MCF 10A (cell line): ENCODE measurements at places on chromosomes 3 and 15.

- DNase-seq, result no peak
These were observed 22.8 kb downstream of the EHD4 start for GRCh38 chr15:41949401-41950126.

- peak; percentile 13 for DNase-seq
These were observed 266.3 kb downstream of the RPLP1 start for GRCh38 chr15:69718916-69719315.

DNA sequence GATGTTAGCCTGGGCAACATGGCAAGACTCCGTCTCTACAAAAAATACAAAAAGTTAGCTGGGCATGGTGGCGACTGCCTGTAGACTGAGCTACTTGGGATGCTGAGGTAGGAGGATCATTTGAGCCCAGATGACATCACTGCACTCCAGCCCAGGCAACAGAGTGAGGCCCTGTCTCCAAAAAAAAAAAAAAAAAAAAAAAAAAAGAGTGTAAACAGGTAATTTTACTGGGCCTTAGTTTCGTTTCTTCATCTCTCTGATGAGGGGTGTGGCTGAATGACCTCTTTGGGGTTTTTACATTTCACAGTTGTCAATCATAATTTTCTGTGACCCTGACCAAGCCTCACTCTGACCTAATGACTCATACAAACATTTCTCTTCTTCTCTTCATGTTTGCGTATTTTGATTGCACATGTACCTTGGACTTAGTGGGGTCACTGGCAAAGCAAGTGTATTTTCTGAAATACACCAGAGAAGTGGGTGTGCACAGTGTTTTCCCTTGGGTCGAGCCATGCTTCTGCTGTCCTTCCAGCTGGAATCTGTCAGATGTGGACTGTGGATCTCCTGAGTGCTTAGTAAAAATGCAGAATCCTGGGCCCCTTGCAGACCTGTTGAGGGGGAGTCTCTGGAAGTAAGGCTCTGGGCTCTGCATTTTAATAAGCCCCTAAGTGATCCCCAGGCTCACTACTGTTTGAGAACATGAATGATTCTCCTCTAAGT lies 140.5 kb downstream of the FNDC3B start:
- peak; percentile 37 for DNase-seq

DNA sequence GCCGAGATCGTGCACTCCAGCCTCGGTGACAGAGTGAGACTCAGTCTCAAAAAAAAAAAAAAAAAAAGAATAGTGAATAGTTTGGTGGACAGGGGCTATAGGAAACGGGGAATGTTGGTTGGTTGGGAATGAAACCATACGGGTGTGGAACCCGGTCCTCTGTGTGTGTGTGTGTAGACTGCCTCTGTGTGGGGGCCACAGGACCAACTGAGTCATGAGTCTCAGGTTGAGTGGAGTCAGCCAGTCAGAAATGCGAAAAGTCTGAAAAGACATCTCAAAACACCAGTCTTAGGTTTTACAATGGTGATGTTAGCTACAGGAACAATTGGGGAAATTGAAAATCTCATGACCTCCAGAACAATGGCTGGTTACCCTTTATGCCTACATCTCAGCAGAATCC lies 44.5 kb downstream of the ZDHHC19 start:
- no peak for DNase-seq

DNA sequence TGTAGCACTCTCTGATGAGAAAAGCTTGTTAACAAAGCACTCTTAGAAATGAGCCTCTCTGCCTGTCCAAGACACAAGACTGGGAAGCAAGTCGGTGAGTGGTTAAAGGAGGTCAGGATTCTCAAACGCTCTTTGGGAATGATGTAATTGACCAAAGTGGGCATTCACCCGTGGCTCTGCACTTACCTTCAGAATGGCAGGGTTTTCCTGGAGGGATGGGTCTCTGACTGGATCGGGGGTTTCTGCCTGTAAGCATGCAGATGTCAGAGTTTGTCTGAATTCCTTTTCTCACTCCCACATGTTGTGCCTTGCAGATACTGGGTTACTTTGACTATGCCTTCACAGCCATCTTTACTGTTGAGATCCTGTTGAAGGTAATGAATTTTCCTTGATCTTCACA lies 106.3 kb downstream of the CHDH start:
- no peak for DNase-seq

GRCh38 chr3:143837076-143837475 lies 11.2 kb downstream of the SLC9A9 start:
- DNase-seq, result no peak

DNA sequence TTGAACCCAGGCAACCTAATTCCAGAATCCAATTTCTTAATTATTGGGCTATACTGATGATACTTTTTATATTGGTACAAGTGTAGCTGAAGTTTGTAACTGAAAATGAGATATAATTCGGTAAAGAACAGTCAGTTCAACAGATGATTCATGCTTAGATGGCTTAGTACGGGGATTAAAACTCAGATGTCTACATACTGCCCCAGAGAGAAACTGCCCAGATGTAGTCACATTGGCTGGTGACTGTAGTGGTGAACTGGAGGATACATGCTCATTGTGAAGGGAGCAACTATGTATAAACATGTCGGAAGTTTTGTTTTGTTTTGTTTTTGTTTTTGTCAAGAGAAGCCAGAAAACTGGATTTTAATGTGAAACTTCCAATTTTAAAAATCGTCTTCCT lies 179.6 kb downstream of the ADAMTSL3 start:
- DNase-seq, result no peak

DNA sequence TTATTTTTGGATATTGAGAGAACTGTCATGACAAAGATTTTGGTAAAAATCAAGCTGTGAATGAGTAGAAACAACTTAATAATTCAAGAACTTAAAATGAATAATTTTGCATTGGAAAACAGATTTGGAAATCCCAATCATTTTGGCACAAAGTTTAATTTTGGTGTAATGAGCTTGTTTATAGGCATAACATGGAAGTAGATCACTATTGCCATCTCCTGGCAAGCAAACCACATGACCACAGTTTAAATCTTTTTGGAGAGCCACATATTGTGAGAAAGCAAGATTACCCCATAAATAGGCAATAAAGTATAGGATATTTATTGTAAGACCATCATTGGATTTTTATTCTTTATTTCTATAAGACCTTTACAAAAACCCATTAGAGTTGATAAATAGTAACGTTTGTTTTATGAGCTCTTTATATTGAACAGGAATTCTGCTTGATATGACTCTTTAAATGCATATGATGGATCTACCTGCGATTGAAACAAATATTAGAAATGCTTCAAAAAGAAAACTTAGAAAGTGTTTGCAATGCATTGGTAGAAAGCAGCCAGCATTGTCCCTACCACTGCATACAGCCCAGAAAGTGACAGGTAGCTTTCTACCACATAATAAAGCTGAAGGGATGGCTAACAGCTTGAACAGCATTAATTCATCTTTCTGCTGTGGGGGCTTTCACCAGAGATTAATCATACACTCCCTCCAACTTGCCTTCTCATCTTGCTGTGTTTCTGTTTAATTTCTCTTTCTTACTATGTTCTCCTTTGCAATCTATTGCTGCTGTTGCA lies 766.8 kb downstream of the TBL1XR1 start:
- DNase-seq, result peak; percentile 61

DNA sequence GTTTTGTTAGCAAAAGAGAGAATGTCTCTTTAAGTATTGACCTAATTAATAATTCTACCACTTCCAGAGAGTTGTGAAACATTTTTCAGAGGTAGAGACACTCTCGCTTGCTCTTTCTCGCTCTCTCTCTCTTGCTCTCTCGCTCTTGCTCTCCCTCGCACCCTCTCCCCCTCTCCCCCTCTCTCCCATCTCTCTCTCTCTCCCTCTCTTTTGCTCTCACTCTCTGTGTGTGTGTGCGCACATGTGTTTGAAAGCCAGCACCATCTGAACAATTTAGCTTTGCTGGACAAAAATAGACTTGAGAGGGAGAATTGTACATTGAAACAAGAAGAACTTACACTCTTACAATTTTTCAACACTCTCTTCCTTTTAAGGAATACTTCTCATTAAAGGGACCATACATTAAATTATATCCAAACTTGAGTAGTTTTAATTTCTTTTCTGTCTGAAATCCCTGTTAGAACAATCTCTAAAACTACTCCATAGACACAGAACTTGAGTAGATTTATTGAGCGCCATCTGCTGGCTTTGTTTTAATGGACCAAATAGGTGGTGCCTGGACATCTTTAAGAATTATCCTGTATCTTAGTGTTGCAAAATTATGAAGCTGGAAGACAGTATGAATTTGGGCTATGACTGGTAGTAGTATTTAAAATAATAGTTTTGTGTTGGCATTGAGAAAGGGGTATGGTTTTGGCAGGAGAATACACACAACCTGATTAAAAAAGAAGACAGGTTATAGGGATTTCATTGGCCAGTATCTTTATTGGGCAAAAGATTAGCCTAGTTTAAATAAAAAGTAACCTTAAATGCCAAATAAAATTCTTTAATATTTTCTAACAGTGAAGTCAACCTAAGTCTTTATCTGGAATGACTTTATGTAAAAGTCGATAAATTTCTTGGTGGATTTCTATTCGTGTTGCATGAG lies 124.6 kb downstream of the AKAP13 start:
- DNase-seq, result peak; percentile 73

GRCh38 chr3:37770938-37771918 lies 90.5 kb upstream of the CTDSPL start:
- DNase-seq, result no peak

DNA sequence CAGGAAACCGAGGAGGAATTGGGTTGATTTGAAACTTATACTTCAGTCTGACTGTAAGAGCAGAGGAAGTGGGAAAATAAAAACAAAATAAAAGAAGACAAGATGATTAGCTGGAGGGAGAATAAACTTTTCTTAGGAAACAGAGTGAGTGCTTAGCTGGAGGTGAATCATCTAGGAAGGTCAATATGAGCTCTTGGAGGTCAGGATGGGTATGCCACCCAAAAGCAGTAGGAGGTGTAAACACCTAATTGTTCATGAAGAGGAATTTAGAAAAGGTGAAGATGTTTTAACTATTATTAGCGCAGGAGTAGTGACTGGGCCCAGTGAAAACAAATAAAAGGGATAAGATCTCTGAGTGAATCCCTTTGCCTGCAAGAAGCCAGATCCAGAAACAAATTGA lies 39.9 kb upstream of the ARL14 start:
- DNase-seq, result no peak

- no peak for DNase-seq
These were observed 19.8 kb upstream of the GP9 start for GRCh38 chr3:129040579-129041300.
